ENCODE measurements at places on chromosomes 4 and X. TPM values are rescaled to one million over a fixed set of nuclear protein-coding genes. Genes with fewer than 3 reads are reported as not detected.

The USP46 gene
- total RNA-seq, result 65.1 TPM

GRCh38 chr4:25020236-25020635, 10.5 kb downstream of the LGI2 start:
- DNase-seq, result no peak

DNA sequence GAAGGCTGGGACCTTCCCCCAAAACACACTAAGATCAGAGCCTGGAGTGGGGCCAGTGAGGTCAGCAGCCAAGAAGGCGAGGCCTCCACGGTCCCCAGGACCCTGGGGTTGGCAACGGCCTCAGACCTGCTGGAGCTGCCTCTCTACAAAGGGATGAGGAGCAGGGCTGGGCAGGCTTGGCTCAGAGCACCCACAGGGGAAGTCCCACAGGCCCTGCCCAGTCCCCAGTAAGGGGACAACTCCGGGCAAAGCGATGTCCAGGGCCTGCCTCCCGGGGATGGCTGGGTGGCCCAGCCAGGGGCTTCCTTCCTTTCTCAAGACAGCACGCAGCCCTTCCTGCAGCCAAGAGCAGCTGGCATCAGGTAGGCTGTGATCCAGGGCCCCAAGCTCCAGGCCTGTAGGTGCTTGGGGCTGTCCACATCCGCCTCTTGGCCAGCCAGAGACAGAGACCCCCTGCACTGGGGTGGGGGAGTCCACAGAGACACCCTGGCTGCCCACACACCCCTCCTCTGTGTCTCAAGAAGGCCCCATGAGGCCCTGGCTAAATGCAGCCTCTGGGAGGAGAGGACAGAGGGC, 5.7 kb downstream of the MXD4 start:
- DNase-seq, result peak; percentile 74

The GRIA3 gene
- total RNA-seq, result 0.73 TPM

DNA sequence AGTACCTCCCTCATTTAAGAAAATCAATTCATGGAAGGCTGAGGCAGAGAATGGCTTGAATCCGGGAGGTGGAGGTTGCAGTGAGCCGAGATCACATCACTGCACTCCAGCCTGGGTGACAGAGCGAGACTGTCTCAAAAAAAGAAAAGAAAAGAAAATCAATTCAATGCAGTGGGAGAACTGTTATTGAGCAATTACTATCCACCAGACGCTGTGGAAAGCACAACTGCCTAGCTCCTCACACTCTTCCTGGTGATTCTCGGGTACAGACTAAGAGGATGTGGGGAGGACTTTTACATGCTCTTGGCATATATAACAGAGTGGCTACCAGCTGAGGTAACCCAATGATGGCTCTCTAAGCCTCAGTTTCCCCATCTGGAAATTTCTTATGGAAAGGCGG, 2.7 kb upstream of the TMSB4X start:
- no peak for DNase-seq
